IPS DF 6.9 (cell line): ENCODE measurements at places on chromosomes 1 and 21.
A peak's percentile ranks its signal among the peaks of the same experiment; 100 is the strongest.

- DNase-seq = peak; percentile 48
These were observed 38.3 kb downstream of the LRRN2 start for GRCh38 chr1:204647114-204647804.

GRCh38 chr1:8477166-8477982 is 159.5 kb downstream of the SLC45A1 start:
- DNase-seq = no peak

DNA sequence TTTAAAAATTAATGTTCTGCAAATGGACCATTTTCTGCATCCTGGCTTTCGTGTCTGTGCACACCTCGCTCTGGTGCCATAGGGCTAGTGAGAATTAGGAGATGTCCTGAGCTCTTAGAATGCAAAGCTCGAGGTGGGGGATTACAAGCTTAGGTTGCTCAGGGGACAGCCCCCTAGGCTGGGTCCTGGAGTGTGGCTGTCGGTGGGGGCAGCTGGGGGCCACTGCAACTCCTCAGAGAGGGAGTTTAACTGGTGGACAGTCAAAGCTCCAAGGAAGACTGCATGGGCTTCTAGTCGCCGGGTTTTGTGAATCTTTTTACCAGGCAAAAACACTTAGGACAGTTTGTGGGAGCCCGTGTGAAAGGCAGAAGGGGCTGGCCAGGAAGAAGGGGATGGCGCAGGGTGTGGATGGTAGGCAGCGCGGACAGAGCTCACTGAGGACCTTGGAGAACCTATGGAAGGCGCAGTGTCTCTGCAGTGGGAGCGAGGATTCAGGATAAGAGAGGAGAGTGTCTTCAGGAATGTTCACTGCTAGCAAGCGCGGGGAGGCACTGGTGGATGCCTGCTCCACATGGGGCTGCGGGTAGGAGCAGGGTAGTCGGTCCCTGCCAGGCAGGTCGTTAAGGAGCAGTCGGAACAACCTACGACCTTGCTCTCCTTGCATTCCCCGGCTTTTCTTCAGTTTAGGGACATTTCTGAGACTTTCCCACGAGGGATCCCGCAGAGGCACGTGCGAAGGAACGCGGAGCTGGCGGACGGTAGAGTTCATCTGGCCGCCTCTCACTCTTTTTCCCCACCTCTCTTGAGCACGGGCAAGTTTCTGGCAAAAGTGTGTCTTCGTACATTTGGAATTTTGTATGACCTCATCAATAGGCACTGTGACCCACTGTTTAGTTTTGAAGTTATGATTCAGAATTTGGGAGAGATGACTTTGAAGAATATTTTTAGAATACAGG is 12.9 kb upstream of the KCNE1 start:
- no peak for DNase-seq

DNA sequence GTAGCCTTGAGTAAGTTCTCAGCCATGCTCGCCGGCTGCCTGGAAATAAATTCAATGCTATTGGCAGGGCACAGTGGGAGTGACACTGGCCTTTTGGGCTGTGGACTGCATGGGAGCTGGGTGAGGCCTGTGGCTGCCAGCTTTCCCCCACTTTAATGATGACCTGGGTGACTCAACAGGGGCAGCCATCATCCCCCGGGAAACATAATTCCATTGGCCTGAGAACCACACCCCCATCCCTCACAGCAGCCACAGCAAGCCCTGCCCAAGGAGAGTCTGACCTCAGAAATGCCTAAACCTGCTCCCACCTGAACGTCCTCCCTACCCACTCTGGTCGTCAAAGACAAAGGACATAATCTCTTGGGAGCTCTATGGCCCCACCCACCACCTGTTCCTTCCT is 384.0 kb downstream of the LTN1 start:
- no peak for DNase-seq

DNA sequence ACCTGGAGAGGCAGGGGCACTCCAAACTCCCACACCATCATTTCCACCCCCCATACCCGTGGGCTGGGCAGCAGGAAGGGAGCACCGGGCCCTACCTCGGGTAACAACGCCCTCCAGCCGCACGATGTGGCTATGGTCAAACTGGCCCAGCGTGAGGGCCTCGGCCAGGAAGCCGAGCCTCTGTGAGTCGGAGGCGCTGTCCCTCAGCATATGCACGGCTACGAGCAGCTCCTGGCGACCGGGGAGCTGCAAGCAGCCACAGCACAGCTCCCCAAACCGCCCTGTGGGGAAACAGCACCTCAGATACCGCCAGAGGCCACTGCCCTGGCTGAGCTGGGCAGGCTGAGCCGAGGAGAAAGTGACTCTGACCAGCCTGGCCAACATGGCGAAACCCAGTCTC is 29.2 kb downstream of the CDCA8 start:
- no peak for DNase-seq

GRCh38 chr1:36239941-36240637 is 15.8 kb downstream of the THRAP3 start:
- DNase-seq = no peak

GRCh38 chr1:233959102-233959501 is 54.6 kb downstream of the SLC35F3 start:
- no peak for DNase-seq

- DNase-seq = no peak
These were observed 68.6 kb downstream of the ZC3H11B start for GRCh38 chr1:219544163-219544846.

DNA sequence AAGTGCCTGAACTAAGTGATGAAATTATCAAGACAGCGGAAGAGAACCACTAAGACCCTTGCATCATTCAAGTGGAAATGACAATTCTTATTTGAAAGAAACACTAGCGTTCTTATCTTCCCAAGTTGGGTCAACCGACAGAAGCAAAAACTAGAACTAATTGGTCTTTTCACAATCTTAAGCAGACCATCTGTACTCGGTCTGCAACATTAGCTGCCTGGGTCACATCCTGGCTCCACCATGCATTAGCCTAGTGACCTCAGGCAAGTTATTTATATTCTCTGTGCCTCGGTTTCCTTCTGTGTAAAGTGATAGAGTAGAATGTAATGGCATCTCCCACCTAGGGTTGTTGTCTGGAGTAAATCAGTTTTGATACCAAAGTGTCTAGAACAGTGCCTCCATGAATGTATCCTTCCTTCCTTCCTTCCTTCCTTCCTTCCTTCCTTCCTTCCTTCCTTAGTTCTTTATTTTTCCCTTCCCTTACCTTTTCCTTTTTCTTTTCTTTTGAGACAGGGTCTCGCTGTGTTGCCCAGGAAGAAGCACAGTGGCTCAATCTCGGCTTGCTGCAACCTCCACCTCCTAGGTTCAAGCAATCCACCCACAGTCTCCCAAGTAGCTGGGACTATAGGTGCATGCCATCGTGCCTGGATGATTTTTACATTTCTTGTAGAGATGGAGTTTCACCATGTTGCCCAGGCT is 6.0 kb downstream of the COLGALT2 start:
- DNase-seq = no peak

DNA sequence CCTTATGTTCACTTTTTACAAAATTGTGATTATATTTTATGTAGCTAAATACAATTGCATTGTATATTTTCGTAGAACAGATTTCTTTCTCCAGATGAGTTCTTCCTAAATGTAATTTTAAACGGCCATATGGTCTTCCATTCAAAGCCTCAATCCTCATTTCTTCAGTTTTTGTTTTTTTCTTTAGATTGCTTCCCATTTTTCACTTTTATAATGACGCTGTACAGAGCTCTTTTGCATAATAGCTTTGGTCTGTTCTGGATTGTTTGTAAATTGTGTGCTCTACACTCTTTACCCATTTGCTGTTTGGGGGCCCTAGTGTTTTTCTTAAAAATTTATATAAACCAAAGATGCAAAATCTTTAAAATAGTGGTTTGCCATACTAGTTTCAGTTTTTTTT is 27.8 kb downstream of the AVPR1B start:
- no peak for DNase-seq

GRCh38 chr1:214542275-214543199 is 8.9 kb downstream of the PTPN14 start:
- no peak for DNase-seq

DNA sequence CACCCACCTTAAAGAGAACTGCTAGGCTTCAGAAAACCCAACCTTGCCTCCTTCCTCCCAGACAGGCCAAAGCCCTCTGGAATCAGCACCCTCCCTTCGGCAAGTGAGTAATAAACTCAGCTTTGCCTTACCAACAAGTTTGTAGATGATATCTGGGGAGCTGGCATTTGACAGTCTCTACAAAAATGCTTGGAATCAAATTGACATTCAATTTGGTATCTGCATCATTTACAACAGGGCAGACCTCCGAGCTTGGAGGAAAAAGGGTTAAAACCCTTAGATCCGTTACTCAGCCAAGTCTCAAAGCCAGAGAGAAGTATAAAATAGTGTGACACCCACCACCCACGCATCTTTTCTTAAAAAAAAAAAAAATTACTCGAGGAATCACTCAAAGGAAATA is 149.3 kb upstream of the EDN2 start:
- no peak for DNase-seq

GRCh38 chr1:89286549-89287180 is 14.0 kb upstream of the GBP5 start:
- DNase-seq = no peak

DNA sequence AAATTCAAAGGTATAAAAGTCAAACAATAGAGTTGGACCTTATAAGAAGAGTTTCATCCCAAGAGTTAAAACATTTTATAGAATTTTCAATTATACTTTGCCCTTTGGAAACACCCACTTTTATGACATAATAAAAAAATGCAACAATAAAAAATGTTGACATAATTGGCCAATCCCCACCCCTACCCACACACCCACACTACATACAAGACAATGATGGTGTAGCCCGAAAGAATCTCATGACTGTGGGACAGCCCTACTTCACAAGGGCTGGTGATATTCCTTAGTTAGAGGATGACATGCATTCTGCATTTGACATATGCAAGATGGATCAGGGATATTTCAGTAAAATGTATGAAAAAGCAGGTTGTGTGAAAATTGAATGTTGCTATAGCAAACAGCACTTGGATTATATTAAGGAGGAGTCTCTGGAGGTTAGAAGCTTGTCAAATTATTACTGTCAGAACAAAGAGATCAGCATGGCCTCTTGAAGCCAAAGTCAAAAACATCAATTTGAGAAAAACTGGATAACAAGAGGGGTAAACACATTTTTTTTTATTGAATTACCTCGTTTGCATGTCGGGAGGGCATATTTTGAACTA is 133.0 kb upstream of the SAMSN1 start:
- no peak for DNase-seq

DNA sequence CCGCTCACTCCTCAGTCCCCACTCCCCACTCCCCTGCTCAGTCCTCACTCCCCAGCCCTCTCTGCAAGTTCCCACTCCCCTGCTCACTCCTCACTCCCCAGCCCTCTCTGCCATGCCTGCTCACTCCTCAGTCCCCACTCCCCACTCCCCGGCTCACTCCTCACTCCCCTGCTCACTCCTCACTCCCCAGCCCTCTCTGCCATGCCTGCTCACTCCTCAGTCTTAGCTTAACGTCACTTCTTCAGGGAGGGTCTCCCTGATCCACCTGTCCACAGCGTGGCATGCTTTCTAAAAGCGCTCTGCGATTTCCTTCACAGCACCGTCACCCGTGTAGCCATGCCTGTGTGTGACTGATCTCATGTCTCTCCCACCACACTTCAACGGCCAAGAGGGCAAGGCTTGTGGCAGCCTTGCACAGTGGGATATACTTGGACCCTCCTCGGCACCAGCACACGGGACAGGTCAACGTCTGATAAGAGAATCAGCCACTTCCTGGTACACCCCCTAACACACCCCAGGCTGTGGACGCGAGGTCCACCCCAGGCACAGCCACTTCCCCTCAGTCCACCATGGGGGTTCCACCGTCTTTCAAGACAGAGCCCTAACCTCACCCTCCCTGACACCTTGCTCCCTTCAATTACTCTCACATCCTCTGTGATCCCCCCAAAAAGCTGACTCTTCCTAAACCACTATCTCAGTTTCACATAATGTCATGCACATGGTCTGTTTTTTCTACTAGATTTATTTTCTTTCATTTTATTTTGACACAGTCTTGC is 14.0 kb downstream of the PRDM15 start:
- DNase-seq = no peak

DNA sequence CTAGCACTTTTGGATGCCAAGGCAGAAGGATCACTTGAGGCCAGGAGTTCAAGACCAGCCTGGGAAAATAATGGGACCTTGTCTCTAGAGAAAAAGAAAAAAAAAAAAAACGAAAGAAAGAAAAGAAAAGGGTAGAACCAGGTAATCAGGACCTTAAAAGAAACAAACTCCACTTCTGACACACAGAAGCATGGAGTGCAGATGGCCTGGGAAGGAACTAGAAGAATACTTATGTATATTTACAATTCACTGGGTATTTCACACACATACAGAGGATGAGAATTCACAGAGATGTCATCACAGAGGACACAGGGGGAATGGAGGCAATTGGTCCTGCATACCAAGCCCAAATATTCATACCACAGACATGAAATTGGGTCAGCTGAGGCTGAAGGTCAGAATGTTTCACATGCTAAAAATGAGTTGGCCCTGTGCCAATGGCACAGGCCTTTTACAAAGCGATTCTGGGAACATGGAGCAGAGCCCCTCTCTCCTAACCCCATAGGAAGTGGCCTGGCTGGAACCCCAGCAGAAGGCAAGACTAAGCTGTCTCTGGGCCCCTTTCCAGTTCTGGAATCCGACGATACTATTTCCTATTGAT is 4.4 kb downstream of the B4GALT3 start:
- DNase-seq = no peak

DNA sequence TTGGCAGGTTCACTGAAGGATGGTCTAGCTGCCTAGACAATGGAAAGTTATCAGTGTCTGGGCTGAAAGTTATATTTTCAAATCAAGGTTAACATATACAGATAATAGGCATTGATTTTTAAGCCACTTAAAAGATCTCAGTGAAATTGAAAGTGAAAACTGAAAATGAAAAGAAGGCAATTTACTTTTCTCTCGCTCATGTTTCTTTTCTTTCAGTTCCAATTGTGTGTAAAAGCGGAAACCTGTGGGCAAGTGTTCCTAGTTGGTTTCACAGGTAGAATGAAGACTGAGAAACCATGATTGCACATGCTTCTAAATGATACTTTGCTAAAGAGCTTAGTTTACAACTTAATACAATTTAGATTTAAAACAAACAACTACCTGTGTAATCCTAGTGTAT is 383.7 kb downstream of the ZP4 start:
- no peak for DNase-seq

DNA sequence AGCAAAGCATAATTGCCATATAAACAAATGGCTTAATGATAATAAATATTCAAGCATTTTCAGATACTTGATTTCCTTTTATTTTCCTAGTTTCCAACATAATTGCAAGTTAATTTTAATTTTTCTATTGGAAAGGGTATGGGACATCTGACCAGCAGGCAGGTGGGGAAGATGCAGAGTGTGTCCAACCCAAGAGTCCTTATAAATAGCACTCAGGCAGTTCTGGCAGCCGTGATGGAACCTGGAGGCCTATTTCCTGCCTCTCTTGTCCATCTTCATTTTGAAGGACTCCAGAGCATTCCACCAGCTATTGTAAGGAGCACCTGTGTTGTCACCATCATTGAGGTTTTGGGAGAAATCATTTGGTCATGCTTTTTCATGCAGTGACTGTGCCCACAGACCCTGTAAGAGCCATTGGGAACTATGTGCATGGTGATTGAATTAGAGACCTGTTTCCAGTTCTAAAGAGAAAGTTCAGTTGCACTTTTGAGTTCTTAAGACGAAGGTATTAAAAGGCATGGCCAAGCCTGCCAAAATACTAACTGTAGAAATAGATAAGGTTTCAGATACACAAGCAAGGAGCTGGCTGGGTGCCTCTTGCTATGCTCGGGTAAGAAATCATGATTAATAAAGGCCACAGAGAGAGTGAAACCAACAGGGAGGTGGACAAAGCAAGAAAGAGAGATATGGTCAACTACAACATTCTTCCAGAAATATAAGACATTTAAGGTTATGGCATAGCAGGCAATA is 92.3 kb downstream of the SPATA46 start:
- DNase-seq = no peak
